ENCODE measurements at places on chromosomes 13 and 19. TPM values are rescaled to one million over a fixed set of nuclear protein-coding genes. Genes with fewer than 3 reads are reported as not detected.

SSC5D gene
- total RNA-seq, result 0.53 TPM

NCR1 gene
- 0.72 TPM for total RNA-seq

KIR2DL1 gene
- not detected for total RNA-seq

ZNF549 gene
- total RNA-seq, result 2.3 TPM

REXO1 gene
- total RNA-seq, result 17.4 TPM

RNF225 gene
- 1.4 TPM for total RNA-seq

POU4F1 gene
- total RNA-seq, result 0.93 TPM

HIPK4 gene
- total RNA-seq, result not detected

ZNF738 gene
- total RNA-seq, result 21.9 TPM

ZNF835 gene
- 0.98 TPM for total RNA-seq

GRIN2D gene
- total RNA-seq, result not detected

FOXO1 gene
- 1.1 TPM for total RNA-seq

DCT gene
- not detected for total RNA-seq

ERVV-1 gene
- not detected for total RNA-seq

NKPD1 gene
- not detected for total RNA-seq

PPM1N gene
- 2.8 TPM for total RNA-seq

ZSCAN1 gene
- not detected for total RNA-seq

SBK3 gene
- total RNA-seq, result not detected

NDUFA11 gene
- total RNA-seq, result 279 TPM

FAM83E gene
- total RNA-seq, result 1.8 TPM

KLK13 gene
- not detected for total RNA-seq

APOC4 gene
- not detected for total RNA-seq

LYPD3 gene
- total RNA-seq, result 0.94 TPM

ELSPBP1 gene
- not detected for total RNA-seq

MAMSTR gene
- not detected for total RNA-seq
